ENCODE measurements at places on chromosomes 16 and 17.

- ATAC-seq = no peak
Measured at GRCh38 chr17:9470171-9470570, 105.4 kb downstream of the STX8 start.

- no peak for ATAC-seq
Measured at GRCh38 chr17:81983639-81984373, 6.4 kb downstream of the ASPSCR1 start.

- peak; percentile 63 for ATAC-seq
Measured at GRCh38 chr17:80991645-80992076, at the start of gene CHMP6. Gene CHMP6 (plus strand): TSS chr17:80991841. CDS start chr17:80991919, 78 bp downstream.

- peak; percentile 66 for ATAC-seq
Measured at GRCh38 chr17:67615011-67615561, 102.7 kb upstream of the NOL11 start.

GRCh38 chr17:68576811-68577496, 24.2 kb downstream of the FAM20A start:
- peak; percentile 58 for ATAC-seq

- no peak for ATAC-seq
Measured at GRCh38 chr16:13896543-13897182, 23.3 kb upstream of the ERCC4 start.

DNA sequence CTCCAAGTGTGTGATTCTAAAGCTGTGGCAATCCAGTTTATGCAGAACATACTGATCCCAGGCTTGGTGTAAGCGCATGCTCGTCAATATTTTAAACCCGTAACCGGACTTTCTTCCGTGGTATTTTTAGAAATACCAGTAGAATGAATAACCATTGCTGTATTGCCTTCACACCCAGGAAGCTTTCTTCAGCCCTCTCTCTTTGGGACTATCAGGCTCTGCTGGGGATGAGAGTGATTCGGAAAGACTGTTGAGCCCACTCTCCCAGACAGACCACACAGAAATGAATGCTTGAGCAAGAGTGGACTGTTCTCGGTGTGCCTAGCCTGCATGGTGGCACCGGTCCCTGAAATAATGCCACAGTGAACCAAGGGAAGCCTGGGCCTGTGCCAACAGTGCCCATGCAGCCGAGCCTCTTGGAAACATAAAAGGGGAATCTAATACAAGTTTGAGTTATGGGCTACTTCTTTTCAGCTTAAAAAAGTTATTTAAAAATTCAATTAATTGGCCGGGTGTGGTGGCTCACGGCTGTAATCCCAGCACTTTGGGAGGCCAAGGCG, 89.9 kb upstream of the ELAC2 start:
- ATAC-seq = no peak

Data from esophagus mucosa (tissue), 1 donor.